ENCODE measurements at places on chromosomes 7 and 10. TPM values are rescaled to one million over a fixed set of nuclear protein-coding genes. Genes with fewer than 3 reads are reported as not detected.

UBE2D4 gene
- 12.9 TPM for total RNA-seq

SPAG6 gene
- total RNA-seq: not detected

PCLO gene
- total RNA-seq: 2.4 TPM

COL17A1 gene
- total RNA-seq: 3.5 TPM

CTTNBP2 gene
- 5.4 TPM for total RNA-seq

SPDYE11 gene
- total RNA-seq: not detected

FAM25A gene
- 2.7 TPM for total RNA-seq

PLAU gene
- 60.3 TPM for total RNA-seq

NPTX2 gene
- not detected for total RNA-seq

TMEM106B gene
- 33.1 TPM for total RNA-seq

SEMA3E gene
- 1.6 TPM for total RNA-seq

NUDT13 gene
- total RNA-seq: 1.2 TPM

- H3K4me1 ChIP-seq: no peaks in the 10 kb centered on the region
- H3K27ac ChIP-seq: no peak overlapping the region
Observed at GRCh38 chr7:141410353-141411000, 140.7 kb upstream of the AGK start.

GRCh38 chr10:63145782-63146181 is 12.7 kb downstream of the NRBF2 start:
- no peak for DNase-seq
- no peaks in the 10 kb centered on the region for H3K36me3 ChIP-seq
- no peak overlapping the region for H3K4me3 ChIP-seq
- H3K4me1 ChIP-seq: no peaks in the 10 kb centered on the region

DNA sequence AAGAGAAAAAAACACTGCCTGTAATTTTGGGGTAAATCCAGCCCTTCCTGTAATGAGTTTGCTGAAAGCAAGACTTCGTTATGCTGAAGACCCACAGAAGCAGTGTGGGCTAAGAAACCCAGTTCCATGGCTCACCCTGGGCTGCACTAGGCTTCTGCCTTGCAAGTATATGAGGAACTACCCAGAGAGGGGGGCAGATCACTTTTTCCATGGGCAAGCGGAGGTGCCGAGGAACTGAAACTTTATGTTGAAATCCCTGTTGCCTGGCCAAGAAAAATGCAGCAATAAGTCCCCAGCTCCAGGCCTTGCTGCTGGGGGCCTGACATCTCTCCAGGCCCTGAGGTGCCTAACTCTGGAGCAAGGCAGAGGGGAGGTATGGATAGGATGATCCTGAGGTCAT is 8.5 kb downstream of the RASSF4 start:
- H3K4me3 ChIP-seq: no peak overlapping the region
- H3K36me3 ChIP-seq: no peaks in the 10 kb centered on the region
- H3K27ac ChIP-seq: no peak overlapping the region
- no peak for DNase-seq
- no peaks in the 10 kb centered on the region for H3K4me1 ChIP-seq

GRCh38 chr10:96971324-96971723 is 139.2 kb downstream of the LCOR start:
- no peaks in the 10 kb centered on the region for H3K27me3 ChIP-seq
- H3K4me3 ChIP-seq: no peak overlapping the region
- H3K27ac ChIP-seq: no peak overlapping the region
- no peaks in the 10 kb centered on the region for H3K4me1 ChIP-seq
- DNase-seq: no peak
- no peaks in the 10 kb centered on the region for H3K36me3 ChIP-seq

DNA sequence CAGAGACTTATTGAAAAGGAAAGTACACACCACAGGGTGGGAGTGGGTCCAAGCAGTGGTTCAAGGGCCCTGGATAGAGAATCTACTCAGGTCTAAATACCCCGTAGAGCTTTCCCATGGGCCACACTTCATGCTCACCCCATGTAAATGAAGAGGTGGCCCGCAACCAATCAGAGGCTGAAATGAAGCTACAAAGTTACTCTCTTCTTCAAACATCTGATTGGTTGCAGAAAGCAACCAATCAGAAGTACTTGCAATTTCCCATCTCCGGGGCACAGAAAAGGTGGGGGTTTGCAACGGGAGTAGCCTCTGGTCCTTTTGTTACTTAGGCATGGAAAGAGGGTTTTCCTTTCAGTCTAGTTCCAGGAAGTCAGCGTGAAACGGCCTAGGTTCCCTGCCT is 15.2 kb upstream of the GALNTL5 start:
- no peaks in the 10 kb centered on the region for H3K36me3 ChIP-seq
- H3K27me3 ChIP-seq: no peaks in the 10 kb centered on the region
- no peak for DNase-seq
- H3K4me1 ChIP-seq: peaks cover 7% of the 10 kb centered on the region

- H3K27ac ChIP-seq: peak overlapping the region; percentile 90
- no peak overlapping the region for H3K4me3 ChIP-seq
- no peak for DNase-seq
- H3K36me3 ChIP-seq: no peaks in the 10 kb centered on the region
Observed at GRCh38 chr10:3853016-3853415, 68.0 kb upstream of the KLF6 start.

DNA sequence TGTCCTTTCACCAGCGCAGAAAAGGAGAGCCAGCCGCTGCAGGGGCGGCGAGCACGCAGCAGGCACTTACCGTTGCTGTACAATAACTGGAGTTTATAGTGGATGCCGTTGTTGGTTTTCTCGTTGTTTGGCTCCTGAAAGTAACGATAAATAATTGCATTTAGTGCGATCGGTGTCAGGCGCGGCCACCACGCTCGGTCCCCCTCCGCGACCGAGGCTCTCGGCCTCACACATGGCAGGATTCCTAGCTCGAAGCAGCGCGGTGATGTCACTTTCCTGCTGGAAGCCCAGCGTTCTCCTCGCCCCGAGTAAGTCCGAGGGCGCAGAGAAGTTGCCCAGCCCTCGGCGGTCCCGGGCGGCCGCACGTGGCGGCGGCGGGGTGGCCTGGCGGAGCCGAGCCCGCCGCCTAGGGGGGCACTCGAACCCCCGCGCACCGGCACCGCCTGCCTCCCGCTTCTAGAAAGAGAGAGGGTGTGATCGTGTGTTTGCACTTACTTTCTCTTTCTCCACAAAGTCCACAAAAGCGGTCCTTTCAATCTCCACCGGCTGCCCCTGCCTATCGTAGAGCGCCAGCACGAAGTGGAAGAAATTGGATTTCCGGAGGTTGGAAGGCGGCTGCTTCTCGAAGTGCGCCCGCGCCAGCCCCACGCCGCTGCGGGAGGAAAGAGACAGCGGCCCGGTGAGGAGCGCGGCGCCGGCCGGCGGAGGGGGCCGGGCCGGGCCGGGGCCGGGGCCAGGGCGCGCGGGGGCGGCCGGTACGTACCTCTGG is 1.0 kb downstream of the EBF3 start:
- no peaks in the 10 kb centered on the region for H3K4me1 ChIP-seq
- no peak overlapping the region for H3K27ac ChIP-seq
- no peak overlapping the region for H3K4me3 ChIP-seq
- DNase-seq: no peak

GRCh38 chr7:157768198-157768597 is 431.4 kb downstream of the DNAJB6 start:
- H3K36me3 ChIP-seq: no peaks in the 10 kb centered on the region
- H3K4me3 ChIP-seq: no peak overlapping the region
- no peaks in the 10 kb centered on the region for H3K4me1 ChIP-seq
- no peak for DNase-seq
- H3K27ac ChIP-seq: no peak overlapping the region
- no peaks in the 10 kb centered on the region for H3K27me3 ChIP-seq

- H3K4me1 ChIP-seq: no peaks in the 10 kb centered on the region
- no peak overlapping the region for H3K4me3 ChIP-seq
- no peaks in the 10 kb centered on the region for H3K27me3 ChIP-seq
Observed at GRCh38 chr10:122293156-122293960, 22.3 kb downstream of the BTBD16 start.

- H3K4me3 ChIP-seq: no peak overlapping the region
- no peak for DNase-seq
- no peaks in the 10 kb centered on the region for H3K36me3 ChIP-seq
- no peak overlapping the region for H3K27ac ChIP-seq
- no peaks in the 10 kb centered on the region for H3K27me3 ChIP-seq
- no peaks in the 10 kb centered on the region for H3K4me1 ChIP-seq
Observed at GRCh38 chr10:4934391-4934987, 28.7 kb upstream of the AKR1C1 start.

DNA sequence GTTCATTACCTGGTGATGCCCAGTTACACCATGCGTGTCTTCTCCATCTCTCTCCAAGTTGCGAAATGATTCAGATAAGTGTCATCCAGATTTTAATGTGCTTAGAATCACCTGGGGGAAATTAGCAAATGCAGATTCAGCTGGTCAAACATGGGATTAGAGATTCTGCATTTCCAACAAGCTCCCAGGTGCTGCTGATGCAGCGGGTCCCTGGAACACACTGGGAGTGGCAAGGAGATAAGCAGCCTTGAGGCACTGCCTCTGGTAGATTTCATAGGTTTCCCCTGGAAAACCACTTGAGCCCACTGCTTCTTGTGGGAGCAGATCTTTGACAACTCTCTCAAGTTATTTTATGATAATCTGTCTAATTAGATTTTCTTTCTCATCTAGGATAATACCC is 196.0 kb upstream of the C7orf33 start:
- no peaks in the 10 kb centered on the region for H3K36me3 ChIP-seq
- no peak for DNase-seq

GRCh38 chr7:129257168-129257567 is 32.3 kb downstream of the AHCYL2 start:
- no peak overlapping the region for H3K4me3 ChIP-seq
- DNase-seq: no peak
- H3K27me3 ChIP-seq: no peaks in the 10 kb centered on the region
- H3K36me3 ChIP-seq: no peaks in the 10 kb centered on the region
- no peak overlapping the region for H3K27ac ChIP-seq

- peaks cover 11% of the 10 kb centered on the region for H3K4me1 ChIP-seq
- no peak for DNase-seq
- H3K27ac ChIP-seq: no peak overlapping the region
- no peak overlapping the region for H3K4me3 ChIP-seq
- no peaks in the 10 kb centered on the region for H3K36me3 ChIP-seq
Observed at GRCh38 chr10:71161425-71161824, 50.9 kb upstream of the UNC5B start.

GRCh38 chr10:73501651-73502050 is 5.8 kb upstream of the PPP3CB start:
- H3K27me3 ChIP-seq: no peaks in the 10 kb centered on the region
- H3K4me3 ChIP-seq: no peak overlapping the region
- peaks cover 4% of the 10 kb centered on the region for H3K4me1 ChIP-seq

GRCh38 chr7:70523249-70523988 is 608.5 kb upstream of the GALNT17 start:
- H3K4me3 ChIP-seq: no peak overlapping the region
- no peaks in the 10 kb centered on the region for H3K4me1 ChIP-seq
- H3K36me3 ChIP-seq: no peaks in the 10 kb centered on the region
- no peak overlapping the region for H3K27ac ChIP-seq
- H3K27me3 ChIP-seq: no peaks in the 10 kb centered on the region

- H3K27me3 ChIP-seq: no peaks in the 10 kb centered on the region
- H3K36me3 ChIP-seq: no peaks in the 10 kb centered on the region
- no peak overlapping the region for H3K4me3 ChIP-seq
- no peak overlapping the region for H3K27ac ChIP-seq
- no peak for DNase-seq
- H3K4me1 ChIP-seq: peaks cover 25% of the 10 kb centered on the region
Observed at GRCh38 chr10:4250587-4250887, 465.5 kb upstream of the KLF6 start.

DNA sequence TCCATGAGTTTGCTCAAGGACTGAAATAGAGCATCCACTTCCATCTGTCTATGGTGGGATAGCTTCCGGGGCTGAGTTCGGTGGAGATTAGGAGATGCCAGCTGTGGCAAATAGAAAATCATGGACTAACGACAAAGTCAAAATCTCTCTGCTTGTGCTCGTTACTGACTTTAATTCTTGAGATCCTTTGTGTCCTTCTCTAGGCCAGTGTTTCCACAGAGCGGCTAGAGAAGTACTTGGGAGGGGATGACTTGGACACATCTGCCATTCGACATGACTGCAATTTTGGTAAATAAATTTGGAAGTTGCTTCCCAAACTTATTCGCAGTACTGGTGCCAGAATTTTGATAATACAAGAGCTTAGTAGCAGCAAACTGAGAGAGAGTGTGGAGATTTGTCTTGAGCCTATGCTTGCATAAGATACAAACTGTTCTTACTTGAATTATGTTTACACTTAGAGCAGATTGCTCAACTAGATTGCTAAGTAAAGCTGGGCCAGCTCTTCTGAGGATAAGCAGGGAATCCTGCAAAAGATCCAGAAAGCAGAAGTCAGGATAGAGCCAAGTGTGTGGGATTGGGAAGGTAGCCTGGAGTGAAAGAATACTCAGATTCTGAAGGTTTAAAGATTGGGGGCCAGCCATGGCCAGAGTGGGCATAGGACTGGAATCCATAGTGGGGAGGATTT is 27.6 kb downstream of the ABCC2 start:
- H3K4me3 ChIP-seq: no peak overlapping the region
- DNase-seq: no peak
- H3K27me3 ChIP-seq: no peaks in the 10 kb centered on the region

DNA sequence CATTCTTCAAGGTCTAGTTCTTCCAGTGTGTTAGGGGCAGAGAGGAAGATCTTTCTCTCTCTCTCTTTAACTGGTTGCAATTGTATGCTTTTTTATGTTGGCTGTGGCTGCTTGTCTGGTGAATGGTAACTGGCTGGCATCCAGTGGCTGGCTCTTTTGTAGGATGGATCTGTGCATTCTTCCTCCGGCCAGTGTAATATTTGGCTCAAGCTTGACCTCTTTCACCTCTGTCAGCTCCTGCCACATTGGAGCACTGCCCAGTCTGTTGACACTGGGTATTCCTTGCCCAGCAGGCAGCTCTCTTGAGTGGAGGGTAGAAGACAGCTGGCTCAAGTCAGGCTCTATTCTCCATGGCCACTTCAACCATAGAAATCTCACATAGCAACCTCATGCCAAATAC is 528.3 kb downstream of the PHTF2 start:
- no peaks in the 10 kb centered on the region for H3K36me3 ChIP-seq
- peaks cover 24% of the 10 kb centered on the region for H3K27me3 ChIP-seq
- no peak overlapping the region for H3K27ac ChIP-seq
- no peaks in the 10 kb centered on the region for H3K4me1 ChIP-seq
- no peak for DNase-seq

- H3K36me3 ChIP-seq: no peaks in the 10 kb centered on the region
- peak overlapping the region; percentile 99 for H3K27ac ChIP-seq
- H3K4me3 ChIP-seq: peak overlapping the region; percentile 37
- H3K27me3 ChIP-seq: no peaks in the 10 kb centered on the region
Observed at GRCh38 chr10:28254290-28254985, 48.4 kb downstream of the MPP7 start.

GRCh38 chr7:36781011-36781738 is 56.9 kb upstream of the AOAH start:
- H3K27me3 ChIP-seq: peaks cover 9% of the 10 kb centered on the region
- no peak overlapping the region for H3K4me3 ChIP-seq
- DNase-seq: no peak
- H3K4me1 ChIP-seq: no peaks in the 10 kb centered on the region

DNA sequence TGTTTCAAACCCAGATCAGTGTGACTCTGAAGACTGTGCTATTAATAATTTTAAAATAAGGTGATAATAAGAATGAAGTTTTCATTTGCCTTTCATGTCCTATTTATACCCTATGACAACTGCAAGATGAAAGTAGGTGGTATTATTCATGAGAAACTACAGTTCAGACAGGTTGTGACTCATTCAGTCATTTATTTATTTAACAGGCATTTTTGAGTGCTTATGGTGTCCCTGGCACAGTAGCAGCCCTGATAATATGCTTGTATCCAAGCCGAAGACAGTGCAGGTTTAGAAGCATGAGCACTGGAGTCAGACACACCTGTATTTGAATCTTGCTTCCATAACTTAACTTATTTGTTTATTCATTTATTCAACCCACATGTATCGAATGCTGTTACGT is 87.1 kb downstream of the FZD1 start:
- DNase-seq: no peak
- no peak overlapping the region for H3K27ac ChIP-seq
- no peak overlapping the region for H3K4me3 ChIP-seq
- peaks cover 42% of the 10 kb centered on the region for H3K27me3 ChIP-seq

GRCh38 chr10:49168171-49168540 is 20.0 kb downstream of the TMEM273 start:
- no peaks in the 10 kb centered on the region for H3K27me3 ChIP-seq
- no peaks in the 10 kb centered on the region for H3K36me3 ChIP-seq
- no peak overlapping the region for H3K4me3 ChIP-seq

All from HCT116 (cell line).